ENCODE measurements at places on chromosomes 16 and 17.
A peak's percentile ranks its signal among the peaks of the same experiment; 100 is the strongest.

DNA sequence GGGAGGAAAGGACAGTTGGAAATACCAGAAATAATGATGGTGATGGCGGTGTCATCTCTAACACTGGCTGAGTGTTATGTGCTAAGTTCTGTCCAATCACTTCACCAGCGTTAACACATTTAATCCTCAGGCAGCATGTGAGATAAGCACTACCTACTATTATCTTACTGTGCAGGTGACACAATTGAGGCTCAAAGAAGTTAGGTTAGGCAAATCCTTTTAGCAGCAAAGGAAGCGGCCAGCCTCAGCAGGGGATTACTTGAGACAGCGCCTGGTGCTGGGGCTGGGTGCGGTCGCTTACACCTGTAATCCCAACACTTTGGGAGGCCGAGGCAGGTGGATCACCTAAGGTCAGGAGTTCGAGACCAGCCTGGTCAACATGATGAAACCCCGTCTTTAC is 18.7 kb upstream of the DHX8 start:
- no peak for DNase-seq

DNA sequence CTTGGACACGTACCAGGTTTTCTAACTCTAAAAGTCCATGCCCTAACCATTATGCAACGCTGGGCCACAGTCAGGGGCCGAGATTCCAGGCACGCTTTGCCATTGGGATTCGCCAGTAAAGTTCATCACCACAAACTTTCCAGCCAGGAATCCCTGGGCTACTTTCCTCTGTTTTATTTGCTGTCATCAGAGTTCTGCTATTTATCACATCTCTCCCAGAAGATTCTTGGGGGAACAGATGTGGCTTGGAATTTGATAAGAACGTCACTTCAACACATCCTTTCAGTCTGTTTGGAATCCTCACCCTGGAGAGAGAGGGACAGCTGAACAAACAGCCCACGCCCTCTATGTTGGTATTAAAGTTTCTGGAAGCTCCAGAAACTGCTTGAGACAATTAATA is 109.6 kb upstream of the CACNG3 start:
- DNase-seq: no peak

GRCh38 chr17:16003841-16004240 is 4.2 kb downstream of the TTC19 start:
- DNase-seq: no peak

GRCh38 chr16:582218-582613 is 7.7 kb upstream of the RAB40C start:
- no peak for DNase-seq

DNA sequence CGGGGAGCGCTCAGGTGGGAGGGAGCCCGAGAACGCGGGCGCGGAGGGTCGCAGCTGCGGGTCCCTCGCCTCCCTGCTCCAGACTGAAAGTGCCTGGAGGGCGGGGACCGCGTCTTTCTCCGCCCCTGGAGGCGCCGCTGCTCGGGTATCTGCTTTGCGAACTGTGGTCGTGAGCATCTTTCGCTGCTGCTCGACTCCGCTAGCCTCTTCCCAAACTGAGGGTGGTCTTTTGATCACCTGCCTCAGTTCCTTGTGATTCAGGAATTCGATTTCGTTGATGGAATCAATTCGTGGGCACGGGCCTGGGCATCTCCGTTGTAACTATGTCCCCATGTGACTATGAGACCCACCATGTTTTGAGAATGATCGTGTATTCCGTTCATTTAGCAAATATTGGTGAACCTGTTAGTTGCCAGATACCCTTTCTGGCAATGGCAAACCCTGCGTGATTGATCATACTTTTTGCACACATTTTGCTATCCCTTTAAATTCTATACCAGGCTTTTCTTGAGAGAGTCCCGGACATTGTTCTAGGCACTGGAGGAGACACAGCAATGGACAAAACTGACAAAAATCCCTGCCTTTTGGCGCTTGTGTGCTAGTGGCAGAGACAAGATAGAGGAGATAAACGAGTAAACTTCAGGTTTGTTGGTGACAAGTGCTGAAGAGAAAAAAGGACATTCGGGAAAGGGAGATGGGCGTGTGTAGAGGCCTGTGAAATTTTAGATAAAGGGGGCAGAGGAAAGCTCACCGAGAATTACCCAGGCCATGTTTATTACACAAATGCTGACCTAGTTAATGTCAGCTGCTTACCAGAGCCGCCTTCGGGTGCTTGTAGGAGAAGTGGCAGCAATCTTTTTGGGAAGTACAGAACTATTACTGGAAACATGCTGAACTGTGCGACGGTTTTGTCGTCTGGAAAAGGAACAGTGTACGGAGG is 948 bp downstream of the UTP18 start:
- DNase-seq: peak; percentile 63

DNA sequence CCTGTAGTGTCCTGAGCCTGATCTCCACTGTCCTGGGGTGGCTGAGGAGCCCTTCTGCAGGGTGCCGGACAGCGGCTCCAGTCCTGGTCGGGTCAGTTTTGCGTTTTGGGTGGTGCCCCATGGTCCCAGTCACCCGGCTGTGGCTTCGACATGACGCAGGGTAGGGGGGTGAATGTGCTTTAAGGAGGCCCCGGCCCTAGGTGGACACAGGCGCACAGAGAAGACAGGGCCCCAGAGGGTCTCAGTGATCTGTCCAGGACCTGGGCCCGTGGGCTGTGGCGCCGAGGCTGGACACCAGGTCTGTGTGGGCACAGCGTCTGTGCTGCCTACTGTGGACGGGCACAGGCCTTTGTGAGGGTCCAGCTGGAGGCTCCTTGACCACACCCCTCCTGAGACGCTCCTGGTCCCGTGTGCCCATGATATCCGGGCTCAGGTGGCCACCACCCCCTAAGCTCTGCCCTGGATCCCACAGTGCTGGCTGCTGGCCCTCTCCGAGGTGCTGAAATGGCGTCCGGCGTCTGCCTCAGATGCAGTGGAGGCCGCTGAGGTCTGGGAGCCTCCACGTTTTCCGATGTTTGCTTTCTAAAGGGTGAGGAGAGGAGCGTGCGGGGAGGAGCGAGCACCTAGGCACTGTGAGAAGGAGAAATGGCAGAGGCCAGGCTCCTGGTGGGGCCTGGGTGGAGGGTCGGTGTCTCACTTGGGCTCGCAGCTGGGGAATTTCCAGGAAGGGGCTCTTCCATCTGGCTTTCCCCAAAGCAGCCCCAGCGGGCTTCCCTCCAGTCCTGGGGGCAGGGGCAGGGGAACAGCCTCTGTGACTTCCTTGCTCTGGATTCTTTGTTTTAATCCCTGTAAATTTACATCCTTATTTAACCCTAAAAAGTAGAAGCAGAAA is 56.1 kb upstream of the ACSF3 start:
- DNase-seq: peak; percentile 14

DNA sequence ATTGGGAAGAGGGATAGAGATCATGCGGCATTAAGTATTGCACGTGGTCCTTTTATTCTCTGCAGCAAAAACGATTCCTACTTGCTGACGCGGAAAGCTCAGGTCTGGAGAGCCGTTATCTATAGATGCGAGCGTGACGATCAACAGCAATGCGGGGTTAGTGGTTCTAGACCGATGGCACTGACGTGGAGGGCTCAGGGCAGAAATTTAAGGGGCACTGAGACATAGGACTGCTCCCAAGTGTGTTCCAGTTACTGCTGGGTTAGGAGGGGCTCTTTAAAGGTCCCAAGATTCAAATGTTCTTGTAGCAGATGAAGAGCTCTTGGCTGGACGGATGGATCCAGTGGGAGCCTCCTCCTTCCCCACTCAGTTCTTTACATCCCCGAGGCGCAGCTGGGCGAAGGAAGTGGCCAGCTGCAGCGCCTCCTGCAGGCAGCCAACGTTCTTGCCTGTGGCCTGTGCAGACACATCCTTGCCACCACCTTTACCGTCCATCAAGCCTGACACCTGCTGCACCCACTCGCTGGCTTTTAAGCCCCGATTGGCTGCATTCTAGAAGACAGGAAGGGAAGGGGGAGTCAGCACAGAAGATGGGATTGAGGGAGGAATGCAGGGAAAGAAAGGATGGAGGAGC is 732 bp upstream of the EXOSC6 start:
- peak; percentile 20 for DNase-seq

- no peak for DNase-seq
Measured at GRCh38 chr16:78535098-78535497, 435.6 kb downstream of the WWOX start.

DNA sequence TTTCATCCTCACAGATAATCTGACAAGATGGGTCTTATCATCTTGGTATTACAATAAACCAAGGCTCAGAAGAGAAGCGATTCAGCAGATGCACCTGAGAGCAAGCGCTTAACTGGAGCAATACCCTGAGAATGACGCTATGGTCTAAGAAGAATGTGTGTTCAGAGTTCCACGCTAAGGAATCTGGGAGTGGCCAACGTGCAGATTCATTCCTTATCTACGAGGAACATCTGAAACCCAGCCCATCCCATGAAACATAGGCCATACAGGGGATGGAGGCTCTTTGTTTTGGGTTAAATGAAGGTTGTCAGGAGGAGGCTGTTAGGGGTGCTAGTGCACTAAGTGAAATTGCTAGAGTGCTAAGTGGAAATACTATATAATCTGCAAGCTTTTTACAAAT is 28.5 kb upstream of the KDM8 start:
- DNase-seq: no peak

- DNase-seq: no peak
Measured at GRCh38 chr17:68737761-68738443, 136.7 kb upstream of the FAM20A start.

- DNase-seq: no peak
Measured at GRCh38 chr17:56186222-56186786, 33.0 kb downstream of the ANKFN1 start.

DNA sequence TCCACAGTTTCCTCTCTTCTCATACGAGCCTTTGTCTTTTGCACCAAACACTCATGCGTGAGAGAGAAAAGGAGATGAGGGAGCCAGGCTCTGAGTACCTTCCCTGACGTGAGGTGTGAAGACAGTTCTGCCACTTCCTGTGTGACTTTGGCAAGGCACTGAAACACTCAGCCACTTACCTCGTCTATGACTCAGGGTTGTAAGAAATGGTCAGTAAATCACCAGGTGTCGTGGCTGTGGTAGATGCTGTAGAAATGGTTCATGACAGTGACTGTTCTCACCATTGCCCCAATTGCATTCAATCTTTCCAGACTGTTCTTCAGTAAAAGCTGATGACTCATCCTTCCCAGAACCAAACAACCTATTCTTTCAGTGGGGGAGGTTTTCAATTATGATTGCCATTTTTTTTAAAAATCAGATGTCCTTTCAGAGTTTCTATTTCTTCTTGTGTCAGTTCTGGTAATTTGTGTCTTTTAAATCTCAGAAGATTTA is 49.2 kb upstream of the CBFA2T3 start:
- DNase-seq: peak; percentile 43

DNA sequence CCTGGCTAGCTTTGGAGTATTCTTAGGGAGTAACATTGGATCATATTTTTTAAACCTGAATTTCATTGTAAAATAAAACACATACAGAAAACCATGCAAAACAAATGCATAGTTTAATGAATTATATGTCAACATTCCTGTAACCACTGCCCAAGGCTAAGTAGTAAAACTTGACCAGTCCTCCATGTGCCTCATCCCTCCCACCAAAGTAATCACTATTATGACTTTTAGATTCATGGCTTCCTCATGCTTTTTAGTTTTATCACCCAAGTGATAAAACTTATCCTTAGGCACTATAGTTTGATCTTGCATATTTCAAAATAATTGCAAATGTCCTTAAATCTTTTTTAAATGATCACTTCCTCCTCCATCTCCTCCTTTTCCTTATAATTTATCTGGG is 20.4 kb downstream of the PRKCA start:
- DNase-seq: no peak

GRCh38 chr16:48583075-48584065 is 26.6 kb downstream of the N4BP1 start:
- no peak for DNase-seq

DNA sequence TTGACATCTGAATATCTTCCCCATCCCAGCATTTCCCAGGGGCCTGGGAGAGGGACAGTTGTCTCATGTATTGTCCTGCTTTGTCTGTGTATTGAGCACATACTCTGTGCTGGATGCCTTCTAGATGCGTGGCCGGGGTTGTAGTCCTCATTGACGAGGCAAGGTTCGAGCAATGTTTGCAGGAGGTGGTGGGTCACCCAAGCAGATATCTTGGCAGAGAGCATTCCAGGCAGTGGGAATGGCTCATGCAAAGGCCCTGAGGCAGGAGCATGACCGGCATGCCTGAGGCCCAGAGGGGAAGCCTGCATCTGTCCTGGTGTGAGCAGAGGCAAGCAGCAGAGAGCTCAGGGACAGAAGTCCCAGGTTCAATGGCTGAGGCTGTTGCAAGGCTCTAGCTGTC is 17.5 kb downstream of the KRT33A start:
- DNase-seq: no peak

DNA sequence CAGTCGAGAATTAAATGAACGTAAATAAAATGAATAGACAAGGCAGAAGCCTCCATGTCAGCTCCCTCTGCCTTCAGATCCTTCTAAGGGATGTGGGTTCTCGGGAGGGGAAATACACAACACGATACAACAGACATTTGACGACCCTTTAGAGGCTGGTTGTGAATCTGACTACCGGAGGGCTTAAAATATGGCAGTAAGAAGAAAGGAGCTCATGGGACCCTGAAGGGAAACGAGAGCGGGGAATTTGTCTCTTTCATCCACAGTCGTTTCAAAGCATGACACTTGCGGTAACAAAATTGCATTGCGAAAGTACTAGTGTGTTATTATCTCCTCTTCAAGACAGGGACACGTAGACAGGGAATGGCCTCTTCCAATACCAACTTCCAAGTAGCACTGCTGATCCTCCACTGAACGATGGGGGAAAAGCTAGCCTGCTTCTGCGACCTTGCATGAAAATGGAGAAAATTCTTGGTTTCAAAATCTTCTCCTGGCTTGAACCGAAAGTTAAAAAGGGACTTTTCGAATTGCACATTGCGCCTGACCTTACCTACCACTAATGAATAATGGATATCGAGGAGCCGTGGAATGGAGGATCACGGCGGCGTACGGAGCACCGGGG is 1.2 kb upstream of the TNRC6C start:
- no peak for DNase-seq

DNA sequence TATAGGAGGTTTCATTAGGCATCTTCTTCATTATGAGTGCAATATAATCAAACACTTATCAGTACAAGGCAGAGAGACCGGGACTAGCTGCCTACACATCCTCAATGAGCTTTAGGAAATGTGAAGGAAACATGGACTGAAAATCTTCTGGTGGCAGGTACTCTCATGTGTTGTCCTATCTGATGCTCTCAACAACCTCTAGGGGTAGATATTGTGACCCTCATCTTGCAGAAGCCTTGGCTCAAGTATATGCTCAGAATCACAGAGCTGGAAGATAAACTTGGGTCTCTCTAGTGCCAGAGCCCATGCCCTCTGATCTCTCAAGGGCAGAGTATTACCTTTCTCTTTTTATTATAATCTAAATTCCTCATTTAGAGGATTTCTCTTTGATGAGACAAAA is 181.6 kb upstream of the C17orf78 start:
- DNase-seq: no peak

DNA sequence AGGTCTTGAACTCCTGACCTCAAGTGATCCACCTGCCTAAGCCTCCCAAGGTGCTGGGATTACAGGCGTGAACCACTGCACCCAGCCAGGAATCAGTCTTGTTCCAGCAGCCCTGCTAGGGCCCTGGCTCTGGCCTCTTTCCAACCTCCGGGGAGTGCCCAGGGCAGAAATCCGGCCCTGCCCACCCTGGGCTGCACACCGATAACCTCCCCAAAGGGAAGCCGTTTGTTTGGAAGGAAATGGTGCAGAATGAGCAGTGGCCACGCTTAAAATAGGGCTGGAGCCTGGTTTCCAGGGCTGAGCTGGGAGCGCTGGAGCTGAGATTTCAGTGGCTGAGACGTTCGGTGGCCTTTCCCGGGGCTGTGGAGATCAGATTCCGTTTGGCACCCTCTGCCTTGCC is 17.8 kb upstream of the EMP2 start:
- DNase-seq: no peak

GRCh38 chr17:31051506-31051905 is 43.3 kb upstream of the NF1 start:
- DNase-seq: no peak

- no peak for DNase-seq
Measured at GRCh38 chr17:66966298-66966697, 1.8 kb downstream of the CACNG4 start.

Data from stimulated activated CD4-positive, alpha-beta T cell treated with anti-CD3 and anti-CD28 coated beads, Interleukin-4, amount 100 ng/mL, for 48 hours (primary cell).